ENCODE measurements at places on chromosomes 1 and 21. TPM values are rescaled to one million over a fixed set of nuclear protein-coding genes. Genes with fewer than 3 reads are reported as not detected.
A peak's percentile ranks its signal among the peaks of the same experiment; 100 is the strongest.

- peaks cover 7% of the 10 kb centered on the region for H3K36me3 ChIP-seq
- no peak overlapping the region for H3K27ac ChIP-seq
Observed at GRCh38 chr1:16973215-16973614, 7.2 kb downstream of the MFAP2 start.

- no peak for DNase-seq
- H3K36me3 ChIP-seq, result peaks cover 84% of the 10 kb centered on the region
- H3K4me1 ChIP-seq, result peaks cover 8% of the 10 kb centered on the region
- H3K27ac ChIP-seq, result no peak overlapping the region
- no peak overlapping the region for H3K4me3 ChIP-seq
Observed at GRCh38 chr1:19344831-19345230, 32.7 kb downstream of the SLC66A1 start.

DNA sequence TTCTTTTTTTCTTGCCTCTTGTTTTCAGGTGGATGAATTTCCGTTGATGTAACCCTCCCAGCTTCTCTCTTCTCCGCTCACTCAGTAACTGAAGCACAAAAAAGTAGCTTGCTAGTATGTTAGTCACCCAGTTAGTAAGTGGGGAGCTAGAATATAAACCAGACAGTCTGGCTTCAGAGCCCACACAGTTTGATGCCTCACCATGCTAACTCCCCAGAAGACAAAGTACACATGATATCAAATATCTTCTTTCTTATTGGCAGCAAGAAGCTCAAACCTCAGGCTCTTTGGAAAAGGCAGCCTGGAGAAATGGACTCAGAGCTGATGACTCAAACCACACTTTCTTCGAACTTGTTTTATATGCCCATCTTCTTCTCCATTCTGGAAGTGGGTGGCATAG lies 187.5 kb upstream of the PLXNA2 start:
- no peak for DNase-seq
- H3K36me3 ChIP-seq, result no peaks in the 10 kb centered on the region
- no peak overlapping the region for H3K27ac ChIP-seq
- no peaks in the 10 kb centered on the region for H3K27me3 ChIP-seq
- H3K4me1 ChIP-seq, result no peaks in the 10 kb centered on the region

GRCh38 chr1:7771823-7772299 lies 765 bp downstream of the VAMP3 start:
- peaks cover 21% of the 10 kb centered on the region for H3K4me1 ChIP-seq
- peaks cover 15% of the 10 kb centered on the region for H3K36me3 ChIP-seq
- peak overlapping the region; percentile 59 for H3K27ac ChIP-seq
- no peak for DNase-seq
- H3K4me3 ChIP-seq, result peak overlapping the region; percentile 87

Gene ADGRB2
- 0.39 TPM for total RNA-seq

All from CD4-positive, alpha-beta T cell (primary cell).